H1 (cell line): ENCODE measurements at places on chromosomes 6 and 20. TPM values are rescaled to one million over a fixed set of nuclear protein-coding genes. Genes with fewer than 3 reads are reported as not detected.

DNA sequence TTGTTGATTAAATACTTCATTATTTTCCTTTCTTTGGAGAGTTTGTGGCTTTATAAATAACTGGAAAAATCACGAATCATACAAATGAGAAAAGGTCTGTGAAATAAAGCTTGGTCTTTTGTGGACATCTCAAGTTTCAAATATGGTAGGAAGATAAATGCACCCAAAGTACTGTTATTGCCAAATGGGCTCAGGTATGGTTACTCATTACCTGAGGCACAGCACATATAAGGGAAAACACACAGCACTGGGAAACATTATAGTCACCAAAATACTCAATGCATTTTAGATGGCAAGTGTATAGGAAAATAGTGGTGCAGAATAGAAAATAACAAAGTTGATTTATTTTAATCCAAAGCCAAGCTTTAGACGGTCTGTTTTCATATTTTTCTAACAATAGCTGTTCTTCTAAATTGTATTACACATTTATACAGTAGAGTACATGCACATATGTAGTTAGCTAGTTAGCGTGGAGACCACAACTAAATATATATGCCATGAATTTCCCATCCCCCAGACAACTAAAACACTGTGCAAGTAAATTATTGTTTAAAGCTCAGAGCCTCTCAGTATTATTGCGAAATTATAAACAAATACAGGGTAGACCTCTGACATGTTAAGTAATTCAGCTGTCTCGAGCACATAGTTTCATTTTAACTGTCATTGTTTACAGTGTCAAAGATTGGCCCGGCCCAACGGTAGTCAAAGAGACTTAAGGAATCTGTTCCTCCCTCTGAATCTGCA is 336.0 kb downstream of the SYNE1 start:
- no peaks in the 10 kb centered on the region for H3K27me3 ChIP-seq
- DNase-seq: no peak
- H3K4me3 ChIP-seq: peak overlapping the region; percentile 79
- no peak overlapping the region for H3K27ac ChIP-seq
- H3K36me3 ChIP-seq: no peaks in the 10 kb centered on the region
- H3K4me1 ChIP-seq: no peaks in the 10 kb centered on the region

- no peak overlapping the region for H3K27ac ChIP-seq
- no peaks in the 10 kb centered on the region for H3K27me3 ChIP-seq
- DNase-seq: no peak
- H3K36me3 ChIP-seq: no peaks in the 10 kb centered on the region
- H3K4me3 ChIP-seq: no peak overlapping the region
- no peaks in the 10 kb centered on the region for H3K4me1 ChIP-seq
These were observed 64.9 kb upstream of the BTBD3 start for GRCh38 chr20:11852811-11853210.

DNA sequence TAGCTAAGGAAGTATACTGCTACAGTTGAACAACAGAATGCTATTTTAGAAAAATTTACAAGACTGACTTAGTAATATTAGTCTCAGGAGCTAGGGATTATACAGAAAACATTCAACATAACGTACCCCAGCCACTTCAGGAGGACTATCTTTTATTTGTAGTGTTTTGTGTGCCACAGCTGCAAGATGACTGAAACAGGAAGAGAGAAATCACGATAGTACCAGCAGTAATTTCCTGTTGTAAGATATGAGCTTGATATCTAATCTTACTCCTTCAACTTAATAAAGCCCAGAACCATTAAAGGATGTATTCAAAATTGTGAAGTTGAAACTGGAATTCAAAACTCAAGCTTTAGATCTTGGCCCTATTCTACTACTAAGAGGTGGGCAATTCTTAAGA is 42.1 kb downstream of the SLC35A1 start:
- peaks cover 53% of the 10 kb centered on the region for H3K36me3 ChIP-seq
- H3K27me3 ChIP-seq: no peaks in the 10 kb centered on the region
- H3K4me1 ChIP-seq: no peaks in the 10 kb centered on the region
- DNase-seq: no peak

- no peak overlapping the region for H3K4me3 ChIP-seq
- no peaks in the 10 kb centered on the region for H3K27me3 ChIP-seq
- H3K36me3 ChIP-seq: no peaks in the 10 kb centered on the region
- no peak overlapping the region for H3K27ac ChIP-seq
- no peak for DNase-seq
These were observed 18.2 kb downstream of the AKAP12 start for GRCh38 chr6:151257985-151258445.

- no peak overlapping the region; the same call in 1 of the 2 replicates for H3K4me3 ChIP-seq
- no peak overlapping the region for H3K27ac ChIP-seq
- H3K4me1 ChIP-seq: peaks cover 31% of the 10 kb centered on the region
- no peaks in the 10 kb centered on the region for H3K36me3 ChIP-seq
These were observed 378.2 kb upstream of the BTBD3 start for GRCh38 chr20:11539450-11539849.

DNA sequence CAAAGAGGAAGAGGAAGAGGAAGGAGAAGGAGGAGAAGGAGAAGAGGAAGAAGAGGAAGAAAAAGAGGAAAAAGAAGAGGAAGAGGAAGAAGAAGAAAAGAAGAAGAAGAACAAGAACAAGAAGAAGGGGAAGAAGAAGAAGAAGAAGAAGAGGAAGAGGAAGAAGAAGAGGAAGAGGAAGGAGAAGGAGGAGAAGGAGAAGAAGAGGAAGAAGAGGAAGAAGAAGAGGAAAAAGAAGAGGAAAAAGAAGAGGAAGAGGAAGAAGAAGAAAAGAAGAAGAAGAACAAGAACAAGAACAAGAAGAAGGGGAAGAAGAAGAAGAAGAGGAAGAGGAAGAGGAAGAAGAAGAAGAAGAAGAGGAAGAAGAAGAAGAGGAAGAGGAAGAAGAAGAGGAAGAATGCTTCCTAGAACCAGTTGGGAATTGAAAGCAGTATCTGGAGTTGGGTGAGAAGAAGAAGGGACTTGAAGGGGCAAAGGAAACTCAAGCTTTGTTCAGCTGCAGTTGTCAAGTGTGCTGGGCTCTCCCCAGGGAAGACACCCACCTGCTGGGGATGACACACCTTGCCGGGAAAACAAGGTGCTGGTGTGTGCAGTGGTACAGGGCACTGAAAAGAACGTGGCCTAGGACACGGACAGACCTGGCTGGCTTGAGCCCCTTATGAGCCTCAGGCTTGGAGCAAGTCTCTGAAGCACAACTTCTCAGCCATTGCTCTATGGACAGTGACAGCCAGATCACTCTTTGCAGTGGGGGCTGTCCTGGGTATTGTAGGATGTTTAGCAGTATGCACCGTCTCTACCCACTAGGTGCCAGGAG is 30.1 kb upstream of the ARFGEF2 start:
- no peak for DNase-seq
- H3K4me3 ChIP-seq: no peak overlapping the region
- no peak overlapping the region for H3K27ac ChIP-seq
- no peaks in the 10 kb centered on the region for H3K4me1 ChIP-seq

DNA sequence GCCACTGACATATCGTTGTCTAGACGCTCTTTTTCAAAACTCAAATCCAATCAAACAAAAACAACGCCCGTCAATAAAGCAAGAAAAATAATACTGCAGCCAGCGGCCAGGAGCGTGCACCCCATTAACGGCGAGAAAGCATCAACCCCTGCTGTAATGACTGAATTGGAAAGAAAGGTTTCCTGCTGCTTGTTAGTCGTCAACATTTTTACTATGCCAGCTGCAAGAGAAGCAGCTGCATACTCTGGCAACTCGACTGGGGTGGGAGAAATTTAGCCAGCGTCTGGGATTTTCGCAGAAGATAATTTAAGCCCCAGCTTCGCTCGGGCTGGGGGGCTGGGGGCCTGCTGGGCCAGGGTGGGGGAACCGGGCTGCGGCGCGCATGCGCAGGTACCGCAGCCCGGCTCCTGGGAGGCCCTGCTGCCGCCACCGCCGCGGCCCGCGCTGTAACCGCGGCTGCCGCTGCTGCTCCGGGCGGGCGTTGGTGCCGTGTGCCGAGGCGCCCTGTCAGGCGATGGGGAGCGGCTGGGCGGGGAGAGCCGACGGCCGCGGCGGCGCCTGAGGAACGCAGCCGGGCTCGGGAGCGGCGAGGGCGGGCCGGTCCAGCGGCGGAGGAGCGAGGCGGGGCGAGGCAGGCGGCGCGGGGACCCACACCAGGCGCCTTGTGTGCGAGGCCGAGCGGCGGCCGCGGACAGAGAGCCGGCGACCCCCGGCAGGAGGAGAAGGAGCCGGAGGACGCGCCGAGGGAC is 732 bp upstream of the STXBP5 start:
- H3K4me3 ChIP-seq: peak overlapping the region; percentile 67
- no peaks in the 10 kb centered on the region for H3K4me1 ChIP-seq
- H3K27ac ChIP-seq: peak overlapping the region; percentile 37; the same call in 1 of the 2 replicates
- no peaks in the 10 kb centered on the region for H3K27me3 ChIP-seq
- DNase-seq: no peak
- no peaks in the 10 kb centered on the region; the same call in 1 of the 2 replicates for H3K36me3 ChIP-seq

DNA sequence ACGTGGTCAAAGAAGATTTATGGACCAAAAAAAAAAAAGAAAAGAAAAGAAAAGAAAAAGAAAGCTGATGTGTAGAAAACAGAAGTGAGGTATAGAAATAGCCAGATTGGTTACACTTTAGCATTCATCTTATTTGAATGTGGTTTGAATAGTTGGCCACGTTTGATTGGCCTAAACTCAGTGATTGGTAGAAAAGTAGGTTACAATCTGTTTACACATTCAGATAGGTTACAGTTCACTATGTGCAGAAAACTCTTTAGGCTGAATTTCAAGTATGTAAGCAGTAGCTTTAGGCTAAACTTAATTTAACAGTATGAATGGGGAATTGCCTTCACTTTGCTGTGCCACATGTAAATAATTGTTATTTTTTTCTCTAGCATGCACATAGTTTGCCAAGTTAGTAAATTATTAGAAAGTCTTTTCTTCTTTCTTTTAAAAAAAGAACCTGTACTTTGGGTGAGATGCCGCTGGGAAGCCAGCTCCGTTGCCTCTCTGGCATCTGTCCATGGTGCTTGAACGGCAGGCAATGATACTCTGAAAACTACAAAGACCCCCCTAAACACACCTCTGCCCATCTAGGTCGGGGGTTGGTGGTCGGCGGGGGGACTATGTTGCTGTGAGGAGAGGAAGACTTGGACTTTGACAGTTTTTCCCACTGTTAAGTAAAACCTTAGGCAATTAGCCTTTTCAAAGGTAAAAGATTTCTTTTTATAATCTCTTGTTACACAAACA is 173.0 kb downstream of the AIG1 start:
- no peaks in the 10 kb centered on the region for H3K27me3 ChIP-seq
- no peak overlapping the region for H3K27ac ChIP-seq
- H3K36me3 ChIP-seq: no peaks in the 10 kb centered on the region
- peaks cover 2% of the 10 kb centered on the region; the same call in 1 of the 2 replicates for H3K4me1 ChIP-seq

- no peak overlapping the region for H3K27ac ChIP-seq
- H3K4me3 ChIP-seq: no peak overlapping the region
- H3K36me3 ChIP-seq: no peaks in the 10 kb centered on the region
- no peak for DNase-seq
- peaks cover 1% of the 10 kb centered on the region for H3K27me3 ChIP-seq
These were observed 725.5 kb downstream of the TBC1D32 start for GRCh38 chr6:120608826-120609225.

DNA sequence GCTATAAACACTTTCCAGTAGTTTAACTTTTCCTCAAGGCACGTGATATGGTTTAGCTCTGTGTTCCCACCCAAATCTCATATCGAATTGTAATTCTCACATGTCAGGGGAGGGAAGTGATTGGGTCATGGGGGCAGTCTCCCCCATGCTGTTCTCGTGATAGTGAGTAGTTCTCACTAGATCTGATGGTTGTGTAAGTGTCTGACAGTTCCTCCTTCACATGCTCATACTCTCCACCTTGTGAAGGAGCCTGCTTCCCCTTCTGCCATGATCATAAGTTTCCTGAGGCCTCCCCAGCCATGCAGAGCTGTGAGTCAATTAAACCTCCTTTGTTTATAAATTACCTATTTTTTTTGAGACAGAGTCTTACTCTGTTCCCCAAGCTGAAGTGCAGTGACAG is 127.9 kb downstream of the DTNBP1 start:
- no peak for DNase-seq
- no peak overlapping the region for H3K27ac ChIP-seq
- H3K36me3 ChIP-seq: no peaks in the 10 kb centered on the region

GRCh38 chr6:128882991-128883611 is at the start of gene LAMA2:
Gene LAMA2, plus strand, starts transcription at chr6:128883138. Its CDS starts 108 bp downstream, at chr6:128883246.
- peaks cover 3% of the 10 kb centered on the region for H3K4me1 ChIP-seq
- no peaks in the 10 kb centered on the region for H3K36me3 ChIP-seq
- peak within 1 kb of the TSS; percentile 61 for H3K4me3 ChIP-seq
- H3K27me3 ChIP-seq: no peaks in the 10 kb centered on the region
- DNase-seq: peak; percentile 75

- no peak overlapping the region for H3K27ac ChIP-seq
- no peaks in the 10 kb centered on the region for H3K27me3 ChIP-seq
- H3K4me3 ChIP-seq: no peak overlapping the region
- H3K36me3 ChIP-seq: no peaks in the 10 kb centered on the region
- no peaks in the 10 kb centered on the region for H3K4me1 ChIP-seq
These were observed 117.8 kb upstream of the GMDS start for GRCh38 chr6:2363211-2363610.

DNA sequence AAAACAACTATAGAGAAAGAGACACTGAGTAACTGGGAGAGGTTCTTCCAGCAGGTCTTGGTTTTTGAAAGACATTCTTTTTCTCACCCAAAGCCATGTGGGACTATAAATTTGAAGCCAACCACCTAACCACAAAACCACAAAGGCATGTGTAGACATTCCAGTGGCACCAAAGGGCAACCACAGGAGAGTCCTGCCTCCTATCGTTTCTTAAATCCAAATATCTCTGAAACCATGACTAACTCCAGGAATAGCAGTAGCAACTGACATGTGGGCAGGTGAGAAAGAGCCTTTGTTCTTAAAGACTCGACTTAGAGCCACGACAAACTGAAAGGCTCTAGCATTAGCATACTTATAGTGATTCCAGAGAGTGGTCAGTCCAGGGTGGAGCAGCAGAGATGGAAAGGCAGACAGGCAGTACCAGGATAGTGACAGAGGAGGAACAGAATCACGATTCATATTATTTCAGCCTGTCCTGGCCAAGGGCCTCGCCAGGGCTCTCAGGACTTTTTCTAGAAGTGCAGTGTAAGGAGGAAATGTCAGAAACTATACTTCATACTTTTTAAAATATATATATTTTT is 9.4 kb upstream of the COL9A1 start:
- no peaks in the 10 kb centered on the region for H3K27me3 ChIP-seq
- H3K4me3 ChIP-seq: no peak overlapping the region; the same call in 1 of the 2 replicates
- no peaks in the 10 kb centered on the region for H3K36me3 ChIP-seq
- H3K4me1 ChIP-seq: no peaks in the 10 kb centered on the region; the same call in 1 of the 2 replicates

GRCh38 chr6:109221543-109222195 is 126.4 kb downstream of the CEP57L1 start:
- H3K36me3 ChIP-seq: no peaks in the 10 kb centered on the region
- H3K4me3 ChIP-seq: no peak overlapping the region
- no peak overlapping the region for H3K27ac ChIP-seq

DNA sequence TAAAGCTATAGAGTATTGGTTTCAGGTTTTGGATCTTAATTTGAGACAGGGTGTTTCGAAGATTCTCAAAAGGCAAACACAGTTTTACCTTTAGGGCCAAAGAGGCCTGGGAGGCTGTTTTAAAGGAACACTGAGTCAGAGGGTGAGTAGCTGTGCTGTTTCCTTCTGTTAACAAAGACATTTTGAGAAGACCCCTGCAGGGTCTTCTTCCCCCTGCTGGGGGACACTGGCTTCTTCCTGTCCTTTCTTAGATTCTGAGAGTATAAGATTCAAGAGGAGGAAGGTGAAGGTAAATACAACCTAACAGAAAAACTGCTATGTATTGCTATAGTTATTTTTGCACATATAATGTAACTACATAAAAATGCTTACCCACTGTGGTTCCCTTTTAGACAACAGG is 19.0 kb downstream of the HS3ST5 start:
- H3K27me3 ChIP-seq: no peaks in the 10 kb centered on the region
- H3K36me3 ChIP-seq: no peaks in the 10 kb centered on the region
- H3K4me3 ChIP-seq: no peak overlapping the region
- H3K4me1 ChIP-seq: peaks cover 9% of the 10 kb centered on the region
- no peak for DNase-seq
- H3K27ac ChIP-seq: no peak overlapping the region

The TRERF1 gene
- total RNA-seq: 21.5 and 22.8 TPM in 2 replicates

The SIGLEC1 gene
- not detected in 2 replicates for total RNA-seq
